Caudate nucleus (tissue), 63 donors: ENCODE measurements at places on chromosomes 6 and 20.

DNA sequence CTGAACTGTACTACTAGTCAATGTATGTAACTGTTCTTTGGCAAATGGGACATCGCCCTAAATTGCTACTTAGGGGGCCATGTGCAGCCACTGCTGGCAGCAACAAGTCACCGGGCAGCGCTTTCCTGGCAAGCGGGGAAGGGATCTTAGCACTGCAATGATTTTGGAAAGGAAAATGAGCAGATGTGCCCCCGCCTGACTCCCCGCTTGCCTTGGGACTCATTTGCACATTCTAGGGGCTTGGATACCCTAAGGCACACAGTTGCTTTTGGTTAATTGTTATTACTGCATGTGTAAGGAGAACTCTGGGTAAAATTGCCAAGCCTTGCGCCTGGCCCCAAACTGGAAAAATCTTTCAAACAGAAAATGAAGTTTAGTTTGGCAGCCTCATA is 32.2 kb downstream of the CD83 start:
- DNase-seq, result no peak

DNA sequence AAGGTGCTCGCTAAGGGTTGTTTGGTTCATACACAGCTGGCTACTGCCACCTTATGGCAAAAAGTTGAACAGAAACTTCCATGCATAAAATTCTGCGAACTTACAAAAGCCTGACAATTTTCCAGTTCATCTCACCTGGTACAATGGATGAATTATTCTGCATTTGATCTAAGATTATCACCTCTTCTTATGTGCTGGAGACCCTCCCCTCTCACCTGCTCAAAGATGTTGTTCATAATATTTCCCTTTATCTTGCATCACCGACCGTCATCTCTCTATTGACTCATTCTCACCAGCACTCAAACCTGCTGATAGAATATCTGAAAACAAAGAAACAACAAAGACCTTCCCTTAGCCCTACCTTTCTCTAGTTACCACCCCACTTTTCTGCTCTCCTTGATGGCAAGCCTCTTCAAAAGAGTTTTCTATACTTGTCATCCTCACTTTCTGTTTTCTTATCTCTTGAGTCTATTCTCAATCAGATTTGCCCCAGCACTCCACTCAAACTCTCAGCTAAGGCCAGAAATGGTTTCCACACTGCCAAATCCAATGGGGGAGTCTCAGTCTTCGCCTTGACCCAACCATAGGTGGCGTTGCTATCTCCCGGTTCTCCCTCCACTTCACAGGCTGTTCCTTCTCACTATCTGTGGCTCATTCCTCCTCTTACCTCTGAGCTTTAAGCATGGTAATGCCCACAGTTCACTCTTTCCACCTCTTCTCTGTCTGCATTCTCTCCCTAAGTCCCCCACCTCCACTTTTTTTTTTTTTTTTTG is 25.8 kb downstream of the SNRNP48 start:
- no peak for DNase-seq

DNA sequence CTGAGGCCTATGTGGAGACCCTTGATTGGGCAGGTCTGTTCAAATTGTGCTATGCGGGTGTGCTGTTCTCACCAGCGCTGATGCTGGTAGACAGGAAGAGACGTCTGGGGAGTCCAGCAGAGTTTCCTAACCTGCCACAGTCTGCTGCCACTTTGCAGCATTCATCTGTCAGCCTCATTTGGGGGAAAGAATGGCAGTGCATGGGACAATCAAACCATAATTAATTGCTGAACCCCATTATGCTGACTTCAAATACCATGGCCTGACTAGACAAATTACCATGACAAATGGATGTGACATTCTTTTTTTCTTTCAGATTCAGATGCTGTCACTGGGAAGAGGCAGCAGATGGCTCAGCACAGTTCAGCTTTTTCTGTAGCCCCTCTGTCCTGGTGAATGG is 171.4 kb upstream of the SYNDIG1 start:
- DNase-seq, result no peak

- DNase-seq, result no peak
Measured at GRCh38 chr6:160188773-160189172, 67.2 kb downstream of the SLC22A1 start.

DNA sequence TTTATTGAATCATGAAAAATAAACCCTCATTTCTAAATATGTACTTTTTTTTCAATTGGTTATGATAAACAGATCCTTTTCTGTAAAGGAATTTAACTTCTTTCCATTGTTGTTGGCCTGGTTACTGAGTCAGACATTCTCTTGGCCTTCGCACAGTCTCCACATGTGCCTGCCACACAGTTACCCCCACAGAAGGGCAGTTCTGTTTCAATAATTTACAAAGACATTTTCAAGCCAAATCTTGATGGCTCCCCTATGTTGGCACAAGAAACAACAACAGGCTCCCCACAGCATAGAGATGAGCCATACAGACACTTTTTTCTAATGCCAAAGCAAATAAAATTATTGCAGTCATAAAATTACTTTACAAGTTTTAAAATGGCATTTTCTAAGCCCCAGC is 55.6 kb upstream of the BEND6 start:
- no peak for DNase-seq

DNA sequence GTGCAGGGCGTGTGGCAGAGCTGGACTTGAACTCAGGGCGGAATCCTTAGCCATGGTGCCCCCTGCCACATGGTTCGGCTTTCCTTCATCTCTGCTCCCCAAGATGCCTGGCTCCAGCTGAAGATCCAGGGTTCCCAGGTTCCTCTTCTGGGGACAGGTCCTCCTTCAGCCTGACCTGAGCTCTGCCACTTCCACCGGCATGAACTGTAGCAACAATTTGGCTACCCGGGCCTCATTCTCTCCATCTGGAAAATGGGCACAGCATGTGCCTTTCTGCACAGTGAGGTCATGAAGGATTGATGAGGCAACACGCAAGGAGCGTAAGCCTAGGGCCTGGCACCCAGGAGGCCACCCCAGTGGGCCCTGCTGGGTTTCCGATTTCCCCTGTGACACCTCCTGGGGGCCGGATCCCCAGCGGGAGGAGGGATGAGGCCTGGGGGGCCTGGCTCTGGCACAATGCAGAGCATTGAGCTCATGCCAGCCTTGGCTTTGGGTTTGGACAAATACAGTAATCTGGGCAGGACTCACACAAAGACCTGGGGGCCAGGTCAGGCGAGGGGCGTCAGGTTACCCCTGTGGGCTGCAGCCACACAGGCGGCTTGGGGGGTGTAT is 74.0 kb downstream of the CEBPB start:
- no peak for DNase-seq

DNA sequence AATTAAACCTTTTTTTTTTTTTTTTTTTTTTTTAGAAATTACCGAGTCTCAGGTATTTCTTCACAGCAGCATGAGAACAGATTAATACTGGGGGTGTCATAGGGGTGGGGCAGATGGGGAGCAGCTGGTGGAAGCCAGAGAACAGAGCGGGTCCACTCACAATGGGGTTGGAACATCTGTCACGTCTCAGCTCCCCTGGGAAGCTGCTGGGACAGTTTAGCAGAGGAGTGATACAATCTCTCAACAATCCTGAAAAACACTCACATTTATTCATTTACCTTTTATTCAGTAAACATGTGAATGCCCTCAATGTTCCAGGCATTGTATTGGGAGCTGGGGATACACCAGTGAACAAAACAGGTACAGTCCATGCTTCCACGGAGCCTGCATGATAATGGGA is 162.2 kb downstream of the SMOC2 start:
- DNase-seq, result no peak

DNA sequence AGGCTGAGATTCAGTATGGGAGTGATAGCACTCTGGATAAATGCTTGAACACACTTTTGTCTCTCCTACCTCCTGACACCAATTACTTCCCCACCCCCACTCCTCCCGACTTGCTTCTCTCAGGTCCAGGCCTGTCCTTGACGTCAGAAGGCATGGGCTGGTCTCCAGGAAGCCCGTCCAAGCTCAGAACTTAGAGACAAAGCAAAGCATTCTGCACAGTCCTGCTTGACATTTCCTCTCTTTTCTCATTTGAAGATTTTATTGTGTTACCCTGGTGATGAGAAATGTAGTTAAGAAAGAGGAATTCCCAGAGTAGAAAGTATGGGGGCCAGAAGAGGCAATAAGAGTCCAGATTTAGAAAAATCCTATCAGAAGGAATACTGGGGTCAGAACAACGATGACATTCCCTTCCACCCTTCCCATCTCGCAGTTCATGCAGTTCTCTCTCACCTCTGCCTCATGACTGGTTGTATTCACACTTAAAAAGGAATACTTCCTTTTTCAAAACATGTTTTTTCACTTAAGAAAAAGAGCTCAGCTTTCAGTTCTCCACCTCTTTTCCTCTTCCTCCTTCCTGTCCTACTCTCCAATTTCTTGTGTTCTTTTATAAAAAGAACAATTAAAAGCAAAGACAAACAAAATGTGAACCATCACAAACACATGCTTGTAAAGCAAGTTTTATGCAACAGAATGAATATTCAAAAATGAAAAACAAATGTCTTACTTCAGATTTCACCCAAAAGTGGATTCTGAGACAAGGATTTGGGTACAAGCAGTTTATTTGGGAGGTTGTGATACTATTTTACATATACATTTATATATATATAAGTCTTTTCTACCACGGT is 18.5 kb upstream of the FAM184A start:
- DNase-seq, result peak; percentile 31
